ENCODE measurements at places on chromosomes 2 and 18. TPM values are rescaled to one million over a fixed set of nuclear protein-coding genes. Genes with fewer than 3 reads are reported as not detected.

DNA sequence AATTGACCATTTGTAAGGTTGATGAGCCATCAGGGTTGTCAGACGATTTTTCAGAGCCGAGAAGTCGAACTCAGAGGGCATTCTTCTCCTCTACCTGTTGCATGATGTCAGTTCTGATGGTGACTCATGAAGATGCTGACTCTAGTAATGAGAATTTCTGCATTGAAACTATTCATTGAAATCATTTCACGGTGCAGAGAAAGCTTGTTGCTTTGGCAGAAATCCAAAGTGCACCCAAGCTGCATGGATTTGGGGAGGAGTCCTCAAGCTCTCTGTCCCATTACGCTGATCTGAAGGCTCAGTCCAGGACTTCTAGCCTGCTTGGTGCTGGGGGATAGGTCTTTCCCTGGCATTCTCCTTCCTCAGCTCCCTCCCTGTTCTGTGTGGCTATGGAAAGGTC lies 125.7 kb upstream of the PXDN start:
- no peak for DNase-seq

DNA sequence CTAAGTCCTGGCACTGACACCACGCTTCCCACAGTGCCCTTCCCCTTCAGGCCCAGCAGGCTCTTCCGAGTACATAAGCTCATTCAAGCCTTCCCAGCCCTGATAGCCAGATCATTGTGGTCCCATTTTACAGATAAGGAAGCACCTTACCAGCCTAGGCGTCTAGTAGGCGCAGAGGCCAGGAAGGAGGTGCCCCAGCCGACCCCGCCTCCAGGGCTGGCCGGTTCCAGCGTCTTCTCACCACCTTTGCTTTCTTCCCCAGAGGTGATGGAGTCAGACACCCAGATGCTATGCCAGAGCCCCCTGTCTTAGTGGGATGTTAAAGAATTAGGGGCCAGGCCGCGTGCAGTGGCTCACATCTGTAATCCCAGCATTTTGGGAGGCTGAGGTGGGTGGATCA lies 28.9 kb upstream of the EFHD1 start:
- DNase-seq, result peak; percentile 28

- no peak for DNase-seq
These were observed 30.6 kb downstream of the SDC1 start for GRCh38 chr2:20194097-20195015.

DNA sequence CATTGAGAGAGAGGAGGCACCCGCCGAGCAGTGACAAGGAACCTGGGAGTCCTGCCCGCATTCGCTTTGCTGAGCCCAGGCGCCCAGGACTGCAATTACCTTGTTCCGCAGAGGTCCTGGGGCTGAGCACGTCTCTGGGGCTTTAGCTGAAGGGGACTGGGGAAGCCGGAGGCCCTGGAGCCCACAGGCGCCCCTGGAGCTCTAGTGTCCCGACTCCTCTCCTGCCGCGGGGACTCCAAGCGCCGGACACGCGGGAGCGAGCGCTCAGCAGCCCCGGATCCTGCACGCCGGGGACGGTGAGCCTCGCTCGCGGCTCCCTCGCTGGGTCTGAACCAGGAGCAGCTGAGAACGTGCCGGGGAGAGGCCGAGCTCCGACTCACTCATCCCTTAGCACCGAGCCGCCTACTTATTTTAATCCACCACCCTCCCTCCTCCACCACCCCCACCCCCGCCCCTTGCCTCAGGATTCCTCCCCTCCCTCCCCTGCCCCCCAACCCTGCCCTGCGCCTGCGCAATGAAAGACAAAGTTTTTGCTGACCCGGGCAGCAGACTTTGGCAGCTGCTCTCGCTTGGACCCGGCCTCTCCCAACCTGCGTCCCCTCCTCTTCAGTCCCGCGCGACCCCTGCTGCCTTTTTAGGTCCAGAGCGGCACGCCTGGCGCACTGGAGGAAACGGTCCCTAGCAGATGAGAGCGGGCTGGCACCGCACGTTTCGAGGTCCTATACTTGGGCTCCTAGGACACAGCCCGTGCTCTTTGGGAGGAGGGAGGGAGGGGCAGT lies at the start of gene OSR1:
Gene OSR1 (minus strand): TSS at position 382 of the 779 bp plus-strand sequence. CDS start 4,818 bp downstream, outside the sequence.
- peak; percentile 78 for DNase-seq

- no peak for DNase-seq
These were observed 30.6 kb upstream of the RND3 start for GRCh38 chr2:150517951-150518680.

DNA sequence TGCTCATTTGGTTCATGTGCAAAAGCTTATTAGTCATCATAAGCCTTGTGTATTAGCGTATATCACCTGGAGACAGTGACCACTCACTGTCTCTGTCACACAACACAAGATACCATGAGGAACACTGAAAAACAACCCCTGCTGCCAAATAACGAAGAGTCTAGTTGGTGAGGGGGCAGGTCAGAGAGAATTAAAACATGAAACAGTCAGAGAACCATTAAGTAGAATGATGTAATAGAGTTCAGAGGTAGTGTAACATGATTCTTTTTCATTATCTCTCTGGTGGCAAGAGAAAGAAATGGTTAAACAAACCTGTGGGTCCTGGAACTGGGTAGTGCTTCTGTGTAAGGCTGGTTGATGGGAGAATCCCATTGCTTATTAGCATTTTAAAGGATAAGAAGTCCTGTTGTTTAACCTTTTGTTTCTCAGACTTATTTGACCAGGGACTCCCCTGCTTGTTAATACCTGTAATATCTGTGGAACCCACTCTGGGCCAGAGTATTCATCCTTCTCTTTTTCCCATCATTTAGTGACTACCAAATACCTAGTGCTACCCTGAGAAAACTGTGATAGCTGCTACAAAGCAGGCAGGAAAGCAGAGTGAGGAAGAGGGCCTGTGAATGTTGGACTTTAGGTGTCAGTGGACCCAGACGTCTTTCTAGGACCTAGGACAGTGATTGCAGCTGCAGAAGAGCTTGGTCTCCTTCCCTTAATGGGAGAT lies 38.0 kb downstream of the PTRHD1 start:
- no peak for DNase-seq

GRCh38 chr2:219475697-219476651 lies 22.7 kb upstream of the GMPPA start:
- peak; percentile 81 for DNase-seq

DNA sequence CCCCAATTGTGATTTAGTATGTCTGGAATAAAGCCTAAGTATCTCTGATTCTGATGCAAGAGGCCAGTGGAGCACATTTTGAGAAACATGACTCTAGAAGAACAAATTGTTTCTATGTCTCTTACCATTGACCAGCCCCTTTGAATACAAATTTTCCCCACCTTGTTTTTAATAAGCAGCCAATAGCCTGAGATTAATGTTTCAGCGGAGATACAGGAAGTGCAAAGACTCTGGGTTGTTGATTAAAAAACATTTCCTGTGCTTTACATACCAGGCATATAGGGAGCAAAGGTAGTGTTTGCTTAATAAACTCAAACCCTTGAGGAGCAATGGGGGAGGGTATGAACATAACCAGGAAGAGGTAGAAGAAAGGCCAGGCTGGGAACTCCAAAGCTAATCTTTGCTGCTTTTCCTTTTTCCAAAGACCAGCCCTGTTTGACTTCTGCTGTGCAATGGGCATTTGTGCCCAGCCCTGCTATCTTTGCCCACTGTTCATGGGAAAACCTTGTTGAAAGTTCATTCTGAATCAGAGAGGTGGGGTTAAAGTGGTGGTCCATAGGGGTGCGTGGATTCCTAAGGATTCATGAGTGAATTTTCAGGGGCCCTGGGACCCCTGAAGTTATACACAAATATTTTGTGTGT lies 29.3 kb downstream of the UPP2 start:
- DNase-seq, result no peak

DNA sequence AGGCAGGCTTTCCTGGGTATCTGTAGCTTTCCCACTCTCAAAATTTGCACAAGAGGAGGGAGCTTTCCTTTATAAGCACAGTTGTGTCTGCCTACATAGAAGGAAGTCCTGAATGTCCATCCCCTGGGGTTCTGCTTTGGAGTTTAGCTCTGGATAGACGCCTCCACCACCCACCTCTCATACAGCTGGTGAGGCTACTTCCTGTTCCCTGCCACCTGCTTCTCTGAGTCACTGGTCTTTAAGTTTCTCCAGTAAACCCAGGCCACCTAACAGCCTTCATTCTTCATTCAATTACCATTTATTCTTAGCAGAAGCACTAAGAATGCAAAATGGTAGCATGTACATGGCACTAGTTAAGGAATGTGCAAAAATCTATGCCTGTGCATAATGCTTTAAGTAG lies 407.8 kb downstream of the CDH2 start:
- DNase-seq, result no peak

GRCh38 chr2:227871375-227871791 lies at the start of gene DAW1:
Gene DAW1 (plus strand): TSS chr2:227871631. CDS start chr2:227871690, 59 bp downstream.
- peak; percentile 44 for DNase-seq

DNA sequence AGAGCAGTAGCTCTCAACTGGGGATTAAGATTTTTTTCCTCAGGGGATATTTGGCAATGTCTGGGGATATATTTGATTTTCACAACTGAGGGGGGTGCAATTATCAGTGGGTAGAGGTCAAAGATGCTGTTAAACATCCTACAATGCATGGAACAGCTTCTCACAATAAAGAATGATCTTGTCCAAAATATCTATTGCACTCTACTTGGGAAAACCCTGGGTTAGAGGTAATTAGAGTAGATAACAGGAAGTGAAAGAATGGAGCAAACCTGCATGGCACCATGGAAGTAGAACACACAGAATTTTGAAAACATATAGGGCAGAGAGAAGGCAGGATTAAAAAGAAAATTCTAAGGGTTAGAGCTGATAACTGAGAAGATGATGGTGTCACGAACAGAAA lies 26.4 kb upstream of the PPM1B start:
- DNase-seq, result no peak

- DNase-seq, result no peak
These were observed 18.6 kb downstream of the TYMS start for GRCh38 chr18:676069-676468.

Gene LRP2
- total RNA-seq, result 13.4 TPM

Gene STEAP3
- 4.8 TPM for total RNA-seq

Gene OTOS
- not detected for total RNA-seq
